Anterior cingulate cortex (tissue), 58 donors: ENCODE measurements at places on chromosomes 3 and 15.

DNA sequence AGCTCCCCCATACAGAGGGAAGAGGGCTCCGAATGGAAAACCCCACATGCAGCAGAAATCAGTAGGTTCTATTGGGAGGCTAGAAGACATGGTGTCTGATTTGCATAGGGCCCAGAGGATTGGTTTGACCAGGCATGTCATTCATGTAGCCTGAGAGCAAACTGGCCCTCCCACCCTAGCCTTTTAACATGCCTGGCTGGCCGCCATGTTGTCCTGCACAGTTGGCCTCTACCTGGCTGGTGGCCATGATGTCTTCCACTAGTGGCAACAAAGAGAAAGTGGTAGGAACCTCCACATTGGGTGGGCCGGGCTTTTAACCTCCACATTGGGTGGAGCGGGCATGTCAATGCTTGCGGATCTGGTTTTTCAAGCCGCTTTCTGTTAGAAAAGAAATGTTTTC is 312.1 kb downstream of the TAFA4 start:
- no peak for DNase-seq

GRCh38 chr15:100761290-100761935 is 118.2 kb upstream of the ALDH1A3 start:
- DNase-seq: no peak

DNA sequence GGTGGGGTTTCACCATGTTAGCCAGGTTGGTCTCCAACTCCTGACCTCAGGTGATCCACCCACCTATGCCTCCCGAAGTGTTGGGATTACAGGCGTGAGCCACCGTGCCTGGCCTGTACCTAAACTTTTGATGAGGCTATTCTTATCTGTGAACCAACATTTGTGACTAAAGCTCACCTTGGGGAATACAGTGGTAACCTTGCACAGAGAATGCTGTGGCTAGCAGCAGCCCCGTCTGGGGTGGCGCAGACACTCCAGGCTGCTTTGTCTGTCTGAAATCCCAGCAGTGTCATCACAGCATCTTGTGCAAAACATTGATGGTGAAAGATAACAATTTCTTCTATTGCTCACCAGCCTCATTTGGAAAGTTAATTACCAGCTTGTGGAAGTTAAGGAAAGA is 58.9 kb downstream of the CMTM8 start:
- no peak for DNase-seq

- peak; percentile 60 for DNase-seq
Measured at GRCh38 chr3:55484801-55485791, 2.0 kb downstream of the WNT5A start.

DNA sequence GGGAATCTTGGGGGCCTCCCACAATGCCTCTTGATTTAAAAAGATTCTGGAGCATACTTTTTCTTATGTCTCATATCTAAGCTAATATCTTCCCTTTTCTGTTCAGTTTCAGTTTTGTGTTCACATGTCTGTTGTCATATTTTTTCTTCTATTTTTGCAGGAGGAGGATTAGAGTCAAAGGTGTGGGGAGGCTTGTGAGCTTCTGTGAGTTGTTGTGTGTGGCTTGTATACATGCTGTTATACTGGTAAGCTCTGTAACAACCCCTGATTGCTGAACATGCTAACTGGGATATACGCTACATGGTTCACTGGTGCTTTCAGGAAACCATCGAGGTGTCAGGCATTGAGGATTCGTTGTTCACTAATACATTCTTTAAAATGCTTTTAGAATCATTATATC is 83.5 kb downstream of the SLC25A26 start:
- DNase-seq: no peak

DNA sequence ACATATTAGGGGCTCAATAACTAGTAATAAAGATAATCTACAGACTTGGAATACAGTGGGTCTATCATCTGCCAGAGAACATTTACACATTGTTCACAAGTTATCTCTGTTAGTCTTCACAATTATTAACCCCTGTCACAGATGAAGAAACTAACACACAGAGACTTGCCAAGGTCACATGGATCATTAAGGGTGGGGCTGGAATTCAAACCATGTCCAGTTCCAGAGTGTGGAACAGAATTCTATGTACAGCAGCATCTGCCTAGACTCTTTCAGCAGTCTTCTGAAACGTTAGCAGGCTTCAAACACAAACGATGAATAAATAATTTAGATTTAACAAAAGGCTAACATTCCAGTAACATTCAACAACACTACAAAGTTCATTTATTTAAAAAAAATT is 673.9 kb upstream of the NR2F2 start:
- no peak for DNase-seq

DNA sequence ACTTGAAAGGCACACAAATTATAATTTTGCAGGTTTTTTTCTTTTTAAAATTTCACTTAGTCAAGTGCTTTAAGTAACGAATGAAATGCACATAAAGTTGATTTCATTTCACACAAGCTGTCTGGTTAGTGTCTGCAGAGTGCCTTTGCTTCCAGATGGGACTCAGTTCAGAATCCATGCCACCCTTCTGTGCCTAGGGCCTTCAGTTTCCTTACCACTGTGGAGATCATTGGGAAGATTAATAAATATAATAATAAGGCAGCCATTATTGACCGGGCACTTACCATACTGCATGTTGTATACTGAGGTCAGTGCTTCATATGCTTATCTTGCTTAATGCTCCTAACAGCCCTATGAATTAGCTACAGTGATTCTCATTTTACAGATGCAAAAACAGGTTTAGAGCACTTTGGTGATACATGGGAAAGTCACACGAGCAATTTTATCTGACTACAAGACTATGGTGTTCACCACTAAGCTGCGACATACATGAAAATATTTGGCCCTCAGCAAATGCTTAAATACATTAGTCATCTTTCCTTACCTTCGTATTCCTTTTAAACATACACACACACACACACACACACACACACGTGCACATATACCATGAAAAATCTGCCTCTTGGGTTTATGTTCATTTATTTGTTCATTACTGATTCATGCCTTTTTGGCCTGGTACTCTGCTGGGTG is 3.1 kb downstream of the NMNAT3 start:
- no peak for DNase-seq

- no peak for DNase-seq
Measured at GRCh38 chr15:78933187-78933822, 11.5 kb downstream of the CTSH start.

DNA sequence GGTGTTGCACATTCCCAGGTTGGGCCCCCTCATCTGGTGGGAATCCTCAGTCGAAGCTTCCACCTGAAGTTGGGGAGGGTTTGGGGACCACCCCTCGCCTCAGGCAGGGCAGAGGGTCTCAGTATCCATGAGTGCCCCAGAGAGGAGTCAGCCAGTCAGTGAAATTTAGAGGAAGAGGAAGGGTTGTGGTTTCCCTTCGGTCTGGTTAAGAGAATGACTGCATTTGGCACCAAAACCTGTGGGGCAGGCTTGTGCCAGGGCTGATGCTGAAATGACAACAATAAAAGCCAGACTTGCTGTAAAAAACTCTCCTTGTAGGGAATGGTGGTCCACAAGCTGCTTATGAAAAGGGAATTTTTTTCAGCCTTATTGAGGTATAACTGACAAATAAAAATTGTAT is 22.6 kb downstream of the LMCD1 start:
- no peak for DNase-seq
